AG04450 (cell line): ENCODE measurements at places on chromosomes 1 and 21.

GRCh38 chr1:34037109-34037508 is 127.9 kb downstream of the CSMD2 start:
- no peak for DNase-seq

DNA sequence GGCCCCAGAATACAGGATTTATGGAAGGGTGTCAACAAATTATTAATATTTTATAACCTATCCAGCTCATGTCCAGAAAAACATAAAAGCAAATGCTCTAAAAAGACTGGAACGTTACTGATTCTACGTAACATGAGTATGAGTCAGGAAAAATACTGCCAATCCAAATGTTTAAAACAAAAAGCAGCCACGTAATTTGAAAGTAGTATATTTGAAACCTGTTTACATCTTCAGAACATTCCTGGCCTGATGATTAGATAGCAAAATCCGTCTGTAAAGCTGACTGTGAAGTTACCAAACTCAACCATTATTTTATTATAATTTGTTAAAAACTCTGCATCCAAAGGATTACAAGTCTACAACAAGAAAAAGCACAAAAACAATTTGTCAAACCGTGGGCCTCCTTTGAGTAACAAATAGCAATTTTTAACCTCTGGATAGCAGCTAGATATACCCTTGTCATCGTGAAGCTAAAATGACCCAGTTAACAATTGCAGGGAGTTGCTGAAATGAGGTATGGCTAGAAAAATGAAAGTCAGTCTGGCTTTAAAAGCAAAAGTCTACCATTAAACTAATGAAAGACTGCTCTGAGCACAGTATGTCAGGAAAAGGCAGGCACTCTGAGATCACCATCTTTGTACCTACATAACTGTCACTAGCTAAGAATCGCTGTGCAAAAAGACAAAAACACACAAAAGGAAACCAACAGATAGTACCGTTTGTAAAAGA is 1.2 kb downstream of the UBR4 start:
- no peak for DNase-seq

GRCh38 chr1:208243527-208243966 is 637 bp downstream of the PLXNA2 start:
- no peak for DNase-seq

DNA sequence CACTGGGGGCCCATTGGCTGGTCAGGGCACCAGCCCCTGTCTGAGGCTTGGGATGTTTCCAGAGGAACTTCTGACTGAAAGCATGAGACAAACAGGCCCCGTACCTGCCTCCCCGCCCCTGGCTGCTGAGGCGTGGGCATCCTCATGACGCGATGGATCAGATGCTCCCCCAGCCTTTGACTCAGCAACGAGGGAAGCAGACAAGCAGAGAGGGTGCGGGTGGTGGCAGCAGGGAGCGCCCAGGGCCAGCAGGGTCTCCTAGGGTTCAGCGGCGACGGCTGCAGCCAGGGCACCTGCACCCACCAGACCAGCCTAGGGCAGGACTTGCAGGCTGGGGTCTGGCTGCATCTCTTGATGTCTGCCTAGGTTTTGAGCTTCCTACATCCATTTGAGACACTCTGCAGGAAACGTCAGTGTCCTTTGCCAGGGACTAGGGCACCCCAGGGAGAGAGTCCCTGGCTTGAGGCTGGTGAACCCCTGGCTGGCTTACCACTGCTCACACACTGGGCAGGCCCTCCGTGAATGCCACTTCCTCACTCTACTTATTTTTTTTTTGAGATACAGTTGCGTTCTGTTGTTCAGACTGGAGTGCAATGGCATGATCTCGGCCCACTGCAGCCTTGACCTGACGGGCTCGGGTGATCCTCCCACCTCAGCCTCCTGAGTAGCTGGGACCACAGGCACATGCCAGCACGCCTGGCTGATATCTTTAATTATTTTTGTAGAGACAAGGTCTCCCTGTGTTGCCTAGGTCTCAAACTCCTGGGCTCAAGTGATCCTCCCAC is 63.3 kb downstream of the DHRS3 start:
- no peak for DNase-seq

DNA sequence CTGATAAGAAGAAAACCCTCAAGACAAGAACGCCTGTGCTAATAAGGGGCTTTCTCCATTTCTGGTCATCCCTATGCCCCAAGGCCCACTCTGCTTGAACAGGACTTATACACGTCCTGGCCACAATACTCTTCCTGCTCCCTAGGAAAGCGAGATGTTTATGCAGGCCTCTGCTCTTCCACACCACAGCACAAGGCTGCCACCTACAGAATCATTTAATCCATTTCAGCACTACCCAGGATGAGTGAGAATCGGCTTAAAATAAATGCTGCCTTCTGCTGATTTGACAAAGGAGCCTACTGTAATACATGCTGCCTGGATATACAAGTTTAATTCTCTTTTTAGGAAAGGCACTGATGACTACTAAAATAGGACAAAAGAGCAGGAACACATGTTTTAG is 29.4 kb downstream of the FRRS1 start:
- DNase-seq: peak; percentile 39

GRCh38 chr1:2545754-2546514 is 10.2 kb upstream of the TNFRSF14 start:
- no peak for DNase-seq

DNA sequence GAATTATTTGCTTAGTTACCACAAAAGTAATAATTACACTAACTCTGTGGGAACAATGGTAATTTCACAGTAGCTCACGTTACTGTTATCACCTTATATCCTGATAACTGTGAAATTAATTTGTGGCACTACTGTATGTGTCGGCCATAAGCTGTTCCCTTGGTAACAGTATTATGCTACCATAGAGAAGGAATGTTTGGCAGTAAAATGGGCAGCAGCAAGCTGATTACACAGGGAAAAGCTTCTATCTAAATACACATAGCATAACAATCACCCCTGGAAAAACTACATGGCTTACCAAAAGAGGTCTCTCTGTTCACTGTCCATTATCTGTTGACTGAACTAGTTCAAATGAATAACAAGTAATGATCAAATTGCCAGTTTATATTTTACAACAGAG is 124.1 kb downstream of the DPYD start:
- DNase-seq: no peak

GRCh38 chr1:15956150-15956549 is 19.8 kb downstream of the ZBTB17 start:
- DNase-seq: no peak
